ENCODE measurements at places on chromosomes 1 and 21. TPM values are rescaled to one million over a fixed set of nuclear protein-coding genes. Genes with fewer than 3 reads are reported as not detected.

GRCh38 chr1:153535242-153536011, at the start of gene S100A6:
Gene S100A6 (minus strand): TSS chr1:153535991. CDS start chr1:153535339, 652 bp downstream.
- peak; percentile 89 for DNase-seq

- no peak for DNase-seq
Observed at GRCh38 chr1:155178441-155179111, 4.9 kb downstream of the TRIM46 start.

- DNase-seq, result no peak
Observed at GRCh38 chr1:181040284-181040865, 6.6 kb downstream of the MR1 start.

- peak; percentile 88 for DNase-seq
Observed at GRCh38 chr1:203038891-203039608, 12.8 kb downstream of the PPFIA4 start.

GRCh38 chr1:26477446-26478152, 5.4 kb downstream of the HMGN2 start:
- no peak for DNase-seq

- peak; percentile 56 for DNase-seq
Observed at GRCh38 chr1:151211972-151212705, 13.8 kb downstream of the PIP5K1A start.

DNA sequence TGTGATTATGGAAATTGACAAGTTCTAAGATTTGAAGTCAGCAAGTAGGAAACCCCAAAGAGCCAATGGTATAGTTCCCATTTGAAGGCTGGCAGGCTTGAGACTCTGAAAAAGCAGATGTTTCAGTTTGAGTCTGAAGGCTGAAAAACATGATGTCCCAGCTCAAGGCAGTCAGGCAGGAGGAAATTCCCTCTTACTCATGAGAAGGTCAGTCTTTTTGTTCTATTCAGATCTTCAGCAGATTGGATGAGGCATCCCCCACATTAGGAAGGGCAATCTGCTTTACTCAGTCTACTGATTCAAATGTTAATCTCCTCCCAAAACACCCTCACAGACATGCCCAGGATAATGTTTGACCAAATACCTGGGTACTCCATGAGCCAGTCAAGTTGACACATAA, 372.5 kb upstream of the ST6GALNAC5 start:
- DNase-seq, result no peak

DNA sequence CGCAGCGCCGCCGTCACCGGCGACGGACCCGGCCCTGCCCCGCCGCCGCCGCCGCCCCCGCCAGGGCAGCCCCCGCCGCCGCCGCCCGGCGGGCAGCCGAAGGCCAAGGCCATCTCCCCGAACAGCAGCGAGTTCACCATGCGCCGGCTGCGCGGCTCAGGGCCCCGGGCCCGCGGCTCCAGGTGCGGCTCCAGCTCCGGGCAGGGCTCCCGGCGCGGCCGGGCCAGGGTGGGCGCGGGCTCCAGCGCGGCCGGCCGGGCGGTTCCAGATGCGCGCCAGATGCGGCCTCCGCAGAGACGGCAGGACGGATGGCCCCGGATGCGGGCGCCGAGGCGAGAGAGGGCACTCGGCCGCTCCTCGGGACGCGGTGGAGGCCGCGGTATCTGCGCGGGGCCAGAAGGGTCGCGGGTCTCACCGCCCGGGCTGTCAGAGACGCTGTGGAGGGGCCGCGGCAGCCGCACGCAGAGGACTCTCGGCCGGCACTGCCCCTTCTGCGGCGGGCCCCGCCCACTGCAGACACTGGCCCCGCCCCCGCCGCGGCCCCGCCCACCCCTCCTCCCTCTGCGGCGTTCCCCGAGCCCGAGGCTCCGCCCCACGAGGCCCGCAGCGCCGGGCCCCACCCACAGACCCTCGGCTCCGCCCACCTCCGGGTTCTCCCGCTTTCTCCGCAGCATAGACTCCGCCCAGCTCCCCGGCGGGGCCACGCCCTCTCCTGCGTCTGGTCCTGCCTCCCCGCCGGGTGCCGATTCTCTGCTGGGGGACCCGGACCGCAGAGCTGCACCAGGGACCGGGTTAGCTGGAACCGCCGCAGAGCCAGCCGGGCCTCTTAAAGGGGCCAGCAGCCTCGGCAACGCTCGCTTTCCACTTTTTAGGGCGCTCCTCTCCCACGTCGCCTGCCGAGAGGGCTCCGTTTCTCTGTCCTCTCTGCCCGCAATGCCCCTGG, at the start of gene IFFO2:
IFFO2 (minus strand) TSS at position 484 of the 943 bp plus-strand sequence; CDS start at position 140, 344 bp downstream.
- peak; percentile 62 for DNase-seq

GRCh38 chr21:46156678-46157077, 1.3 kb upstream of the FTCD start:
- no peak for DNase-seq

DNA sequence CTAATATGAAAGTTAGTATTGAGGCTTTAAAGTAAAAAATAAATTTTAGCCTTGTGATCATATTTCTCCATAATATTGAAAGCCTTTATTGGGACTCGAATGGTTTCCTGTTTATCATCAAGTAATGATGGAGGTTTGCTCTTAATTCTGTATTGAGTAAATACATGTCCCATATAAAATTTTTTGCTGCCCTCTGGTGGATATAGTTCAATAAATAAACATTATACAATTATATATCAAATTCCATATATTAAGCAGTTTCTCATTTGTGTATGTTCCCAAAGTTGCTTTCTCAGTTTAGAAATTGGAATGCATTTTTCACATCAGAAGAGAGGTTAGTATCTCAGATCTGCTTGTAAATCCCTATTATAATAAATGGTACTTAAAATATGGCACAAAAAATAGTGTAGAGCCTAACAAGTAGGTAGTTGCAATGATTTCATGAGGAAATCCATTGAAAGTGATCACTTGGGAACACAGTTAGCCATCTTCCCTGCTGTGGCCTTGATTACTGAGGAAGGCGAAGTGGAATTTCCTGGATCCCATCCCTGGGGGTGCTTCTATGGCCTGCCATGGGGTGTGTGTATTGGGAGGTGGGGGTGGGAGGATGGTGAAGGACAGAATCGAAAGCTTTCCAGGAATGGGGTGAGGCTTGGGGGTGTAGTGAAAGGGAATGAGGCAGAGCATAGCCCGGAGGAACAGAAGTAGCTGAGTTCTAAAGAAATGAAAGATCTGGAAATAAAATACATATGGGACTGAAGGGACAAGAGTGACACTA, 84.1 kb upstream of the C21orf91 start:
- peak; percentile 41 for DNase-seq

DNA sequence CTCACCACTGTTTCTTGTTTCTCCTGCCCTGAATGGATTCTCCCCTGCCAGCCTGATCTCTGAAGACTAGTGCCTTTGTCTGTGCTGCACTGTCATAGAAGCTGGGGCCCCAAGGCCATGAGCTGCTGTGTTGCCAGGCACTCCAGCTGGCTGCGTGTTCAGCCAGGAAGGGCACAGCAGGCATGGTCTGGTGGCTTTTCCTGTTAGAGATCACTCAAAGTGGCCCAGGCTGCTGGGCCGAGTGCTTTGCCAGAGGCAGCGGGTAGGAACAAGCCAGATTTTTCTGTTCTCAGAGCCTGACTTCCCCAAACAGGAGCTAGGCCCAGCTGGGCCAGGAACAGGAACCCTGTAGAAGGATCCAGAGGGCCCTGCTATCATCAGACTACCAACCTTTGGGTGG, 5.2 kb downstream of the ADPRS start:
- DNase-seq, result no peak

DNA sequence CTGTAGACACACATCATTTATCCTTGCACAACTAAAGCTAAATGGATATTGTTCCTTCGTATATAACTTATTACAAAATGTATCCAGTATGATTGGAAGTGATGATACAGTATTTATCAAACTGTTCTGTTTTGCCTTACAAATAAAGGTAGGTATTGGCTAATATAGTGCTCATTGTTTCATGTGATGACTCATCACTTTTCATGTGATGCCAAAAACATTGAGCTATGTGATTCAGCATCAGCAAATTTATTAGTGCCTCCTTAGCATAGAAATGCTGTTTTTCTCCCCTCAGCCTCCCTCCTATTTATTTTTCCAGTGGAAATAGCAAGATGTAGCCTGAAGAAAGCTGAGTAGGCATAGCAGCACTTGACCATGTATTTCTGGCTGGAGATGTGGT, 228.6 kb upstream of the LYPLAL1 start:
- DNase-seq, result peak; percentile 40

DNA sequence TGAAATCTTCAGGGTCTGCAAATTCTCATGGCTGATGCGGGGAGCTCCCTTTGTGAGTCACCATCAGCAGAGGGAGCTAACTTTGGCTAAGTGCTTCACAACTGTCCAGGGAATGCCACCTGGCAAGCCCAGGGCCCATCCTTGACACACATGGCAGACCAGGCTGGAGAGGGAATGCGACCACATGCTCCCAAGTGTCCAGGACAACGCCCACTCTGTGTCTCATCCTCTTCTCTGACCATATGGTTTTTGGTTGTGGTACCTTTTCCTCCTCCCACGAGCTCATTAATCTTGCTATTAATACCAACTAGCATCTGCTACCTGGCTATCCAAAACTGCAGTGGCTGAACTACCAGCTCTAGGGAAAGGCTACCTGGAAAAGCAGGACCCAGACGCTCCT, 37.1 kb upstream of the CLSTN1 start:
- no peak for DNase-seq

- no peak for DNase-seq
Observed at GRCh38 chr1:4971666-4972065, 317.3 kb downstream of the AJAP1 start.

DNA sequence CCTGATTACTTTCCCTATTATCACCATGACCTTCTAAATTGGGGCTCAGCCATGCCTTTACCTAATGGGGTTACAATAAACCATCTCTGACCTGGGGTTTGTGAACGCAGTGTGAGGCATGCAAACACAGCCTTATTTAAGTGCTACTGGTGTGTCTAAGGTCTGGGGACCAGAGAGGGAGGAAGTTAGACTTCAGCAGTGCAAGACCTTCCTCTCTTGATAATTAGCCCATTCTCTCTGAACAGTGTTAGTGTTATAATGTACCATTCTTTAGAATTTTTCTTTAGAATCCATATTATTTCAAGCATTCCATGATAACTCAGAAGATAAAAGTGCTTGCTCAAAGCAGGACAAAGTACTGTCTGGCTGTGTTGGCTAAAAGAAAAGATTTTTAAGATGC, 10.5 kb upstream of the LRRC8D start:
- DNase-seq, result no peak

DNA sequence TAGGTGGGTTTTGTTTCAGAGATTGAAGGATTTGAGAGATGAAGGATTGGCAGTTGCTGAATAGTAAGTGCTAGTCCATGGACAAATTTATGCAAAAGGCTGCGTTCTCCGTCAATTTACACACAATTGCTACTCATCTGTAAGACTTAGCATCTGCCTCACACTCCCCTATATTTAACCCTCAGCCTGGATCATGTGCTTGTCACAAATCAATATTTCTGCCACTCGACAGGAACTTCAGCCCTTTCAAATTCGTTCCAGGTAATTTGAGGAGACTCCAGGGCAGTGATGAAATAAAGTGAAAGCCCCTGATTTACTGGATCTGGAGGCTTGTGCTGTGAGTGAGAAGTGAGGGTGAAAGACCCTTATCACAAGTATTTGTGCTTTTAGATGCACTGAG, 105.6 kb upstream of the UBE2U start:
- DNase-seq, result no peak

DNA sequence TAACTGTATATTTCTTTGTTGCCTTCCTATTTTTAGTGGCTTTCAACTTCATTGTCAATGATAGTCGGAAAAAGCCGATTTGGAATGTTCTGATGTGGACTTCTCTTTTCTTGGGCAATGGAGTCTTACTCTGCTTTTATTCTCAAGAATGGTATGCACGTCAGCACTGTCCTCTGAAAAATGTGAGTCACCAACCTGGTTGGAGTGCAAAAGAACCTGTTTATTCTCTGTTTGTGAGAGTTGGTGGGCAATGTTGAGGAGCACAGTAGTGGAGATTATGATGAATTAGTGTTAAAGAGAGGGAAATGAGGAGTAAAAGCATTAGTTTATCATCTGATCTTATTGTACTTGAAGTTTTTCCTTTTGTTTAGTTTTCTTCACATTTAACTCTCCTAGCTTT, 14.5 kb upstream of the AXDND1 start:
- no peak for DNase-seq

The ADARB1 gene
- 15.7 TPM for total RNA-seq

The GJB3 gene
- total RNA-seq, result 0.74 TPM

The CELA3B gene
- total RNA-seq, result not detected

The ELF3 gene
- total RNA-seq, result 39.4 TPM

The B3GALT5 gene
- total RNA-seq, result 0.48 TPM

The EPHA8 gene
- not detected for total RNA-seq

The ACOT11 gene
- total RNA-seq, result 4.7 TPM

The CCNL2 gene
- total RNA-seq, result 35.6 TPM

The TDRD10 gene
- not detected for total RNA-seq

The PRRX1 gene
- total RNA-seq, result 14.0 TPM
